Mammary microvascular endothelial cell (primary cell): ENCODE measurements at places on chromosomes 6 and 20. TPM values are rescaled to one million over a fixed set of nuclear protein-coding genes. Genes with fewer than 3 reads are reported as not detected.

The RCAN2 gene
- 0.80 and 1.3 TPM in 2 replicates for total RNA-seq

The RAET1G gene
- total RNA-seq: 0.27 and 0.34 TPM in 2 replicates

The PRSS16 gene
- total RNA-seq: not detected in 2 replicates

The RSPO3 gene
- 0.15 and 0.20 TPM in 2 replicates for total RNA-seq

The PRL gene
- not detected in 2 replicates for total RNA-seq

The SYCP2L gene
- not detected in 2 replicates for total RNA-seq

The HLA-DQA2 gene
- not detected in 2 replicates for total RNA-seq

The TMEM14A gene
- 39.9 and 52.3 TPM in 2 replicates for total RNA-seq

The TSPO2 gene
- not detected in 2 replicates for total RNA-seq

The CFB gene
- total RNA-seq: 3.9 and 7.0 TPM in 2 replicates

The CST2 gene
- not detected in 2 replicates for total RNA-seq

The POFUT1 gene
- 36.3 and 36.8 TPM in 2 replicates for total RNA-seq

The RFX6 gene
- not detected in 2 replicates for total RNA-seq

The PHACTR3 gene
- total RNA-seq: 0.39 TPM in 1 of 2 replicates, not detected in the other

The SLC4A11 gene
- total RNA-seq: 3.1 TPM in 2 replicates

The BANF2 gene
- total RNA-seq: not detected in 2 replicates

The LTA gene
- total RNA-seq: 0.13 TPM in 1 of 2 replicates, not detected in the other

The SLC12A5 gene
- total RNA-seq: under 0.01 and 0.10 TPM in 2 replicates

The AHCY gene
- 145 and 147 TPM in 2 replicates for total RNA-seq

The MATN4 gene
- 0.20 TPM in 1 of 2 replicates, not detected in the other for total RNA-seq
